CD4-positive, alpha-beta T cell treated with Interleukin-12 subunit alpha and Interleukin-12 subunit beta, for 1 hour (primary cell): ENCODE measurements at places on chromosomes 2 and 18.

GRCh38 chr2:212288308-212288707, 250.3 kb downstream of the ERBB4 start:
- no peak for DNase-seq

DNA sequence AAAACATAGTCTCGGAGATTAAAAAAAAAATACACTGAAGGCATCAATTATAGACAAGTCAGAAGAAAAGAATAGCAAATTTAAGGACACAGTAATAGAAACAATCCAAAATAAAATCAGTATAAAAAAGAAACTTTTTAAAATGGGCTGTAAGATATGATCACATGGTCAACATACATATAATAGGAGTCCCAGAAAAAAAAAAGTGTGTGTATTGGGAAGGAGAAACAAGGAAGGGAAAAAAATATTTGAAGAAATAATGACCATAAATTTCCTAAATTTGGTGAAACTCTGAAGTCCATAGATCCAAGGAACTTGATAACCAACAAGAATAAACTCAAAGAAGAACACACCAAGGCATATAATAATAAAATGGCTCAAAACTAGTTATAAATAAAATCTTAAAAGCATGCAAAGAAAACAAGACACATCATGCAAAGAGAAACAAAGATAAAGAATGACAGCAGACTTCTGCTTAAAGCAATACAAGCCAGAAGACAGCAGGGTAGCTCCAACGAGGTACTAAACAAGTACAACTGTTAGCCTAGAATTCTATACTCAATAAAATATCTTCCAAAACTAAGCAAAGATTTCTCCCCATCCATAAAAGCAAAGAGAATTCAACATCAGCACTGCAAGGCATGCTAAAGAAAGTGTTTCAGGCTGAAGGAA, 115.1 kb downstream of the NBAS start:
- DNase-seq, result no peak

- no peak for DNase-seq
Measured at GRCh38 chr18:43485545-43485963, 208.3 kb upstream of the SYT4 start.

DNA sequence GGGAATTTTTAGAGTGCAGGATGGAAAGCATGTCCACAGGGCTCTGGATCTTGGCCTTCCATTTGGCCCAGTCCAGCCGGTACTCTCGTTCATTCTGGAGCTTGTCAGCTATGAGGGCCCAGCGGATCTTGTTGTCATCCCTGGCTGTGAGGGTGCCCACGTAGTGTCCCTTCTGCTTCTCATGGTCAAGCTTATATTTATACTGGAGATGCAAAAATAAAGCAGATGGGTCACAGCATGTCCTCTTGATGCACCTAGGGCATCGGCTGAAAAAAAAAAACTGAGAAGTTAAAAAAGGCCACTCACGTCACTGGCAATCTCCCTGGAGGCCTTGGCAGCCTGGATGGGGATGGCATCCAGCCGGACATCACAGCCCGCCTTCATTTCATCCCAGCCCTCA, 160.5 kb downstream of the RIF1 start:
- no peak for DNase-seq

GRCh38 chr18:78505851-78506461, 473.7 kb upstream of the SALL3 start:
- no peak for DNase-seq
